ENCODE measurements at places on chromosomes 4 and X.

DNA sequence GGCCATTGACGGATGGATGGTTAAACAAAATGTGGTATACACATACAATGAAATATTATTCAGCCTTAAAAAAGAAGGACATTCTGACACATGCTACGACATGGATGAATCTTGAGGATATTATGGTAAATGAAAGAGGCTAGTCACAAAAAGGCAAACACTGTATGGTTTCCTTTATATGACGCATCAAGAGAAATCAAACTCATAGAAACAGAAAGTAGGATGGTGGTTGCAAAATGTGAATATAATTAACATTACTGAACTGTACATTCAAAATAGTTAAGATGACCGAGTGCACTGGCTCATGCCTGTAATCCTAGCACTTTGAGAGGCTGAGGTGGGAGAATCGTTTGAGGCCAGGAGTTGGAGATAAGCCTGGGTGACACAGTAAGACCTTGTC lies 9.5 kb upstream of the CASK start:
- DNase-seq = no peak

DNA sequence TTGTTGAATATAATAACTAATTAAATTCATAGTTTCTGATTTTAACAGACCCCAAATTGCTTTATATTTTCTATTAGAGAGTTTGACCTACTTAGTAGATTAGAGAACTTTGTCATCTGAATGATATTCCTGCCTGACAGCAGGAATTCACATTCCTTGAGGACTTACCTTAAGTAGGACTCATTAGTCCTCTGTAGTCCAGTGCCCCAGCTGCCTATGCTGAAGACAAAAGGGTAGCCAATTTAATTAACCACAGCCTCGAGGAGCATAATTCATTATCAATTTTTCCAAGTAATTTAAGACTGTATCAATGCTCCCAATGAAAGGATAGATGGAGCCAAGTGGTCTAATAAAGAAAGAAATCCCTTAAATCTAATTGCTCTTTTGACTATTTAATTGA lies 1405.0 kb upstream of the IGFBP7 start:
- DNase-seq = no peak

DNA sequence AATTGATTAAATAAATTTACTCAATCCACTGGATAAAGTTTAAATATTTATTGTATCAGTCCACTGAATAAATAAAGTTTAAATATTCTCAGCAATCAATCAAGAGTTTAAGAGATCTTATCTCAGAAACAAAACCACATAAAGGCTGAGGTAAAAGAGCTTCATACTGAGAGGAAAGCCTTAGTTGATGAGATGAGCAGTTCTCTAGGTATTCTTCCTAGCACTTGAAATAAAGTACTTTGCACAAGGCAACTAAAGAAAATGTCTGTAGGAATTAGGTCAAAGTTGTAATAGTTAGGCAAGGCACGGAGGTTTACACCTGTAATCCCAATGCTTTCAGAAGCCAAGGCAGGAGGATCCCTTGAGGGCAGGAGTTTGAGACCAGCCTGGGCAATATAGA lies 63.5 kb downstream of the UCHL1 start:
- DNase-seq = no peak

GRCh38 chr4:184991860-184992259 lies 26.4 kb upstream of the HELT start:
- no peak for DNase-seq

DNA sequence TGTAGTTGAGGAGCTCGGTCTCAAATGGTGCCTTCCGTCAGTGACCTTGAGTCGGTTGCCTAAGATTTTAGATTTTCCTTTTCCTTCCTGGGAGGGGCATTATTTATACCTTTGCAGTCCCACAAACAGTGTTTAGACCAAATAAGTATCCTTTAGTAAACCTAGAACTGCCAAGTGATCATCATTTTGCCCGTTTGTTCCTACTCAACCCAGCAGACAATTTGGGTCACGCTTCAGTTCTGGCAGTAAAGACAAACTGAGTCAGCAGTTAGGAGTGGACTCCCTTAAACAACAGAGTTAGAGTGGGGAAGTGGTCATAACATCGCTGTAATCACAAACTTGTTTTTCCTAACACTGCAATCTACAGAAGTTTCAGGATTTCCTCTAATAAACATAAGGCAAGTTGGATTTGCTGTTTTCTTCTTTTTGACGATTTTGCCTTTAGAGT lies 777 bp upstream of the WDFY3 start:
- no peak for DNase-seq

Measured in activated effector memory CD4-positive, alpha-beta T cell treated with Interleukin-2 at 50 U/mL for 16 hours (primary cell).